EH (cell line): ENCODE measurements at places on chromosomes 4 and X.
A peak's percentile ranks its signal among the peaks of the same experiment; 100 is the strongest.

- peak; percentile 71 for DNase-seq
Measured at GRCh38 chrX:76427560-76428242, at the start of gene MAGEE1. MAGEE1 (plus strand) TSS chrX:76427710; CDS start chrX:76427931, 221 bp downstream.

GRCh38 chr4:168273838-168274237, 44.7 kb downstream of the DDX60 start:
- peak; percentile 6 for DNase-seq

GRCh38 chrX:47864785-47865184, 28.1 kb downstream of the ZNF81 start:
- no peak for DNase-seq

DNA sequence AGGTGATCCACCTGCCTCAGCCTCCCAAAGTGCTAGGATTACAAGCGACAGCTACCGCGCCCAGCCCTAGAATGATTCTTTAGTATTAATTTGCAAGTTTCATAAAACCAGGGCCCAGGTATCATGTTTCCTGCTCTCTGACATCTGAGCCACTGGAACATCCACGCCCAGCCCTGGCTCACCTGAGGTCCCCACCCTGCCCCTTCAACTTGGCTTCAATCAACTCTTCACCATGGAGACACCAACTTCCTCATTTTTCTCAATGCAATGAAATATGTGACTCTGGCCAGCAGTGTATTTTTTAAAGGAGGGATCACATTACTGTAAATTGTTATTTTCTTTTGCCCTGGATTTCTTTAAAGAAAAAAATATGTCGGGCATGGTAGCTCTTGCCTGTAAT, 3.9 kb downstream of the PRSS12 start:
- DNase-seq = no peak

- no peak for DNase-seq
Measured at GRCh38 chr4:4417886-4418285, 31.0 kb downstream of the NSG1 start.
